ENCODE measurements at places on chromosomes 16 and 17.

DNA sequence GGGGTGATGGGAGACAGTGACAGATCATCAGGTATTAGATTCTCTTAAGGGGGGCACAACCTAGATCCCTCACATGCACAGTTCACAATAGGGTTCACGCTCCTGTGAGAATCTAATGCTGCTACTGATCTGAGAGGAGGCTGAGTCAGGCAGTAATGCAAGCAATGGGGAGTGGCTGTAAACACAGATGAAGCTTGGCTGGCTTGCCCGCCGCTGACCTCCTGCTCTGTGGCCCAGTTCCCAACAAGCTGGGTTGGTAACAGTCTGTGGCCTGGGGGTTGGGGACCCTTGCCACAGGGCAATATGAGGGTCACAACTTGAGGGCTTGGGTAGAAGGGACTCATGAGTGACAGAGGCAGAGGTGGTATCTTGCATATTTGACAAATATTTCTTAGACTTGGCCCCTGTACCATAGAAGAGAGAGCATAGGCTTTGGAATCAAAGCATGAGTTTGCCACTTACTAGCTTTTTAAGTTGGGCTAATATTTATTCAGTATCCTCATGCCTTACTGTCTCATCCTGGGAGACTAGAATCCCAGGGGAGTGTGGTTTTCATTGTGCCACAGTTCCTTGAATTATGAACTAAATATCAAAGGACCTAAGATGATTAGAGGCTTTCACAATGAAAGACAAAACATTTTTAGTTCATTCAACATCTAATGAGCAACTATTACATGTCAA is 133.4 kb downstream of the SPACA3 start:
- DNase-seq = no peak

DNA sequence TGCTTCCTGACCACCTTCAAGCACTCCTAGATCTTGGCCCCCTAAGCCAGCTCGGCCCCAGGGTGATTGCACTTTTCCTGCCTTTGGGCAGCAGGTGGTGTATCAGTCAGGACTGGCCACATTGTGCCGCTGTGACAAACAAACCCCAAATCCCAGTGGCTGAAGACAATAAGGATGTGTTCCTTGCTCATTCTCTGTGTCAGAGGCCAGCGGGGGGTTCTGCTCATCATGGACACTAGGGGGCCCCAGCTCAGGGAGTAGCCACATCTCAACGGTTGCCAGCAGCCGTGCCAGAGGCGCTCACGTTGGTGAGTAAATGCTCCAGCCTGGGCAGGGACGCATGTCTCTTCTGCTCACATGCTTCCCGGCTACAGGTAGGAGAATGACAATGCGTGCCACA is 60.4 kb downstream of the ZDHHC7 start:
- DNase-seq = no peak

DNA sequence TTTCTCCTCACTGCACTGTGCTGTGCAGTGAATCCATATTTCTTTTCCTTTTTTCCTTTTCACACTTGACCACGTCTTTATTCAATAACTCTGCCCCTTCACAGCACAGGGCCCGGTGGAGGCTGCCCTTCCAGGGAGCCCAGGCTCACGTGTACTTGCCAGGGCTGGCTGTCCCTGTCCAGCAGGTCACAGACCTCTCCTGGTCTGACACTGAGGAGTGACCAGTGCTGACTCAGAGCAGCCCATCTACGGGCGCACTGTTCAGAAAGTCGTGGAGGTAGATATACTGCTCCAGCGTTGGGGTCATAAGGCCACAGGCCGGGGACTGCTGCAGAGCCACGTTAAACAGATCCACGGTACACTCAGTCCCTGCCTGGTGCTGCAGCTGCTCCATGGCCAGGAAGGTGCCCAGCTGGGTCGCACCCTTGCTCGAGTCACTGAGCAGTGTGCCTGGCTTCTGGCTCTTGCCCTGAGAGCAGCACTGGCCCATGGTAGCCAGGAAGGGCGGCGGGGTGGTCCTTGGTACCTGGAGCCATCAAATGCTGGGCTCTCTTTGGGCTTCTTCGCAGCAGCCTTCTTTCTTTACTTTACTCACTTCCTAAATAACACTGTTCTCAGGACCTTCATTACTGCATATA is 531.7 kb downstream of the CDH13 start:
- DNase-seq = no peak

GRCh38 chr17:77054936-77055335 is 85.8 kb upstream of the SEC14L1 start:
- no peak for DNase-seq

DNA sequence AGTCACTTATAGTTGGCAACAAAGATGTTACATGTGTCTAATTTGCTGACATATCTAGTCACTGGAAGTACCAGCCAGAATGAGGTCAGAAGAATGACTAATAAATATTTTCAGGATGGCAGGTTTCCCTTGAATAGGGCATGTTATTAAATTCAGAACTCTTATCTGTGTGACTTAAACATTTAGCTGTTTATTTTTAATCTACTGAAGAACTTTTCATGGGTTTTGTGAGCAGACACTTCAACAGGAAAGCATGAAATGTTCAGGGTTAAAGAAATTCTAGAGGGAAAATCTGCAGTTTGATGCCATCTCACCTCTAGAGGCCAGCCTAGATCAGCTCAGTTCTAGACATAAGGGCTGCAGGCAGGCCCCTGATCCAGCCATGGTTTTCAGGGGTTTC is 13.2 kb downstream of the JPT2 start:
- no peak for DNase-seq

GRCh38 chr17:75693500-75694481 is 26.7 kb downstream of the SAP30BP start:
- no peak for DNase-seq

- DNase-seq = no peak
Observed at GRCh38 chr17:21475571-21475970, 99.4 kb downstream of the KCNJ12 start.

- no peak for DNase-seq
Observed at GRCh38 chr16:80622007-80622406, 81.2 kb downstream of the DYNLRB2 start.

DNA sequence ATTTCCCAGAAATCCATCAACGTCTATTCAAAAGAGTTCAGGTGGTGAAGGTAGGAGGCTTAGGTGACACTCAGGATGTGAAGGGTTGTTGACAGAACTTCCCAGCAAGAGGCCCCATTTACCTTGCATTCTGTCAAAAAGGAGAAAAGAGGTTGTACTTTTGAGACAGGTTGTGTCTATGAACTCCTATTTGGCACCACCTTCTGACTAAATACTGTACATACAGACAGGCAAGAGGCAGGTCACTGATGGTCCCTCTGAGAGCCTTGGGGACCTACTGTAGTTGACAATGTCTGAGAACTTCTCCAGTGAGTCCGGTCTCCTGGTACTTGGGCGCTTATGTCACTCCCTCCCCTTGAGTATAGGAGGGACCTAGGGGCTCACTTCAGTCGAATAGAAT is 479.3 kb upstream of the ZFHX3 start:
- DNase-seq = no peak

DNA sequence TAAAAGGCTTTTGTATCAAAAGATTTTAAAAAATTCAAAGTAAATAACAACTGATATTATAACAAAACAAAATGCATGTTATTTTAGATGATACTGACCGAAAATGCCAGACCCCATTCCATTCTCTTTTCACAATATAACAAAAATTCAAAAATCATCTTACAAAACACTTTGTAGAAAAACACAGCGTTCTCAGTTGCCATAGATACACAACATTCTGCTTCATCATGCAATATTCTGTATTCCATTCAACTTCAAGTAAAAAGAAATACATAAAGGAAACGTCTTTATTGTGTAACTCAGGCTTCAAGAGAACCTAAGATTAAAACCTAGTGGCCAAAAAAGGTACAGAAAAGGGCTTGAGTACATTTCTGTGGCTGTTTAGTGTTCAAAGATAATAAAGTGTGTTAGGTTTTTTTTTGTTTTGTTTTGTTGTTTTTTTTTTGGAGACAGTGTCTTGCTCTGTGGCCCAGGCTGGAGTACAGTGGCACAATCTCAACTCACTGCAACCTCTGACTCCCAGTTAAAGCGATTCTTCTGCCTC is 250.5 kb downstream of the CEP112 start:
- no peak for DNase-seq

- DNase-seq = no peak
Observed at GRCh38 chr17:81517339-81518112, 4.9 kb upstream of the ACTG1 start.

- DNase-seq = peak; percentile 24
Observed at GRCh38 chr17:41812381-41813151, at the start of gene FKBP10. Gene FKBP10, plus strand, starts transcription at chr17:41813004. Its CDS starts 31 bp downstream, at chr17:41813035.

DNA sequence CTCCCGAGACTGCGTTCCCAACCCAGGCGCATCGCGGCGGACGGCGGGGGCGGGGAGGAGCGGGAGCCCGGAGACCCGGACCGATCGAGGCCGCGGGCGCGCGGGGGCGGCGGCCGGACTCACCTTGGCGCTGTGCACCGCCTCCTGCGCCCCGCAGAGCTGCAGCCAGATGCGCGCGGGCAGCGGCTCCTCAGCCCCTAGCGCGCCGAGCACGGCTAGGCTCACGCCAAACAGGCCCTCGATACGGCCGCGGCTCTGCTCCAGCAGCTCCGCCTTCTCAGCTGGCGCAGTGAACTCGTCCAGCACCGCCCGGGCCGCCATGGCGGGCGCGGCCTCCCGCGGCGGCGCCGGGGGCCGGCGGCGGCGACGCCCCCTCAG is 339 bp downstream of the N4BP1 start:
- DNase-seq = no peak

DNA sequence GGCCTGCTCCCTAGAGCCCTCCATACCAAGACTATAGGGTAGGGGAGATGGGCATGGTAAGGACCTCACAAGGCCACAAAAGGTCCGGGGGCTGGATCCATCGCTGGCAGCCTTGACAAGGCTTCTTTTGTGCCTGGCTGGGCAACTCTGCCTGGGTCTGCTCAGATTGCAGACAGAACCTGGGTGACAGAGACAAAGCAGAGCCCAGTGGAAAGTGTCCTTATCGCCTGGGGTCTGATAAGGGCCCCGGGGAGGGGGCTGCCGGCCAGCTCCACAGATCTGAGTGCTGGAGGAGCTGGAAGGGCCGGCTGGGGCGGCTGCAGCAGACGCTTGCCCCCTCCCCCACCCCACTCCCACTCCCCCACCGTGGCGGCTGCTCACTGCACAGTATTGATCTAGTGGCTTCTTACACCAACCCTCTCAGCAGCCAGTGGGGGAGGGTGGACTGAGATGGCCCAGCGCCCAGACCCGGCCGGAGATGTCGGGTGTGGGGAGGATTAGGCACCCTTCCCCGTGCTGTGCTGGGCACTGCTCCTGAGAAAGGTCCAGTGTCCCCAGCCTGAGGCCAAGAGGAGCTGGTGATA is 7.2 kb downstream of the MMP15 start:
- DNase-seq = no peak

GRCh38 chr16:27235055-27235937 is 32.0 kb downstream of the KDM8 start:
- DNase-seq = peak; percentile 74

- no peak for DNase-seq
Observed at GRCh38 chr17:35239823-35240222, 3.0 kb upstream of the SLFN5 start.

DNA sequence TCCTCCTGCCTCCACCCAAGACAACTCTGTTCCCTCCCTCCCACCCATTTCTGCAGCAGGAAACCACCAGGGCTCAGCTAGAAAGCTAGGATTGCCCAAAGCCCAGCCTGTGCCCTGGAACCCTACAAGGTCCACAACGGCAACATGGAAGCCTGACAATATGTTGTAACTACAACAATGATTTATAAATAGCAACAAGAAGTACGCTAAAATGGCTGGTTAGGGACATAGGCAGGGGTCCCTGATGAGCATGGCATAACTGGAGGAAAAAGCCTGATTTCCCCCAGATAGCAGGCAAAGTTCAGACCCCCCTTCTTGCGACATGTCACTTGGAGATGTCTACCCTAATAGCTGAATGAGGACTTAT is 6.6 kb downstream of the ST3GAL2 start:
- no peak for DNase-seq

DNA sequence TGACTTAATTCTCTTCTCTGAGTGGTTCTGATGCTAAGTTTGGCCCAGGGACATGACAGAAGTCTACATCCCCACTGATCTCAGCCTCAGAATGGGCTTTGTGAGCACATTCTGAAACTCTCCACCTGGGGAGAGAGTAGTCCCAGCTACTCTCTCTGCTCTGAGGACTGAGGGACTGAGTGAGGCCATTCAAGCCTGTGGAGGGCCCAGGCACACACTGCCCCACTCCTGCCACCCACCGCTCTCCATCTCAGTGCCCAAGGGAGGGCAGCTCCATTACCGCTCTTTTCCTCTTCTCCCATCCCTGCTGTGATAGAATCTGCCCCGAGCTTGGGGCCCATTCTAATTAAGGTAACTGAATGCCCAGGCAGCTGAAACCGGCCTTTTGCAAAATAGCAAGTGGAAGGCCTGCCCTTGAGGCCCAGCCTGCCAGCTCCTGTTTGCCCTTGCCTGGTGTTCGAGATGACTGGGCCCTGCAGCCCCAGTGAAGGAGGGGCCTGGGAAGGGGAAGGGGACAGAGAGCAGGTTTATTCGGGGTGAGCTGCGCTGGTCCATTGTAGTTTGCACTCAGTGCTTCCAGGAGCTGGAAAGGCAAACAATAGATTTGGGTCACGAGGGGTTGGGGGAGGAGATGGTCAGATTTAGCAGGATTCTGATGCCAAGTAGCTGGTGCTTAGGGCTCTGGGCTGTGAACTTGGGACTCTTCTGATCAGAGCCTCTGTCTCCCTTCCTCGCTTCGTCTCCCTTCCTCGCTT is 76.2 kb downstream of the RAB11FIP4 start:
- no peak for DNase-seq

DNA sequence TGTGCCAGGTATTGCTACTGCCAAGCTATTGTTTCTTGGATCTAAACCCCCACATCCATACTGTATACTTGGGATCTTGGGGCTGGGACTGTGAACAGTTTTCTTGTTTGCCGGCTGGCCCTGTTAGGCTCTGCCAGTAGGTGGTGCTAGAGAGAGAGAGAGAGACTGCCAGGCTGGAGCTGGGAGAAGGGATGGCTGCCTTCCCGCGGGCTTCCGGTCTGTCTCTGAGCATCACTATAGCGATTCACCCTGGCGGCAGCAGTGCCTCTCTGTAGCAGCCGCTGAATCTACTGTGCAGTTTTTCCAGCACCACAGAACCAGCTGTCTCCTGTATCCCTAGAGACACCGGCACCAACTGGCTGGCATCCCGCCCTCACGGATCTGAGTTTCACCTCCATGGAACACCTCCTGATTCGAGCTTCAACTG is 201.2 kb downstream of the UTP18 start:
- DNase-seq = no peak

- DNase-seq = no peak
Observed at GRCh38 chr16:88770461-88771293, 14.3 kb downstream of the PIEZO1 start.

GRCh38 chr17:2033153-2033552 is 3.2 kb downstream of the DPH1 start:
- DNase-seq = no peak

GRCh38 chr17:47989700-47990099 is 18.8 kb downstream of the CDK5RAP3 start:
- DNase-seq = no peak
